CD14-positive monocyte (primary cell): ENCODE measurements at places on chromosomes 5 and 9.

- no peak for DNase-seq
These were observed 494.6 kb downstream of the GADD45G start for GRCh38 chr9:90099262-90099963.

DNA sequence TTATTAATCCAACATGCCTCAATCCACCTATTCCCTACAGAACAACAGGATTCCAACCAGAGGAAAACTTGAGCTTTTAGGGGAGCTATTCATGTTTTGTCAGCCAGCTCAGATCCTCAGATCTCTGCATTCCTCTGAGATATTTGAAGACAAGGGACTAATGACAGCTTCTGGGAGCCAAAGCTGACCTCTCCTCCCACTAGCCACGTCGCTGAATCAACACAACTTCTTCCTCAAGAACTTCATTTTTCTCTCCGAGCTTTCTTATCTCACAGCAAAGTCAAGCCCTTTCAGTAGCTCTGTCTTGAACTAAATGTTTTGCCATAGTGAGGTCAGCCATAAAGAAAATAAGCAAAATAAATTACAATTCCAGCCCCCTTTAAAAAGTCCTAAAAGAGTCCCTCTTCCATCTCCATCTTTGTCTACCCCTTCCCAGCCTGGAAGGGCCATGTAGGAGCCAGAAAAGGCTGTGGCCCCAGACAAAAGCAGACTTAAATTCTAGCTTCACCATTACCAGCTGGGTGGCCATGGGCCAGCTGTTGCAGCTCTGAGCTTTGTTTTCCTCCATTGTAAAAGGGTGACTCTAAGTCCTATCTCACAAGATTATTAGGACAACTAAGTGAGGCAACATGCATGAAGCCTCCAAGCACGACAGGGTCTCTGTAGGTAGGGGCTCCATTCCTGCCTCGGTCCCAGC, 65.0 kb downstream of the HSD17B3 start:
- no peak for DNase-seq

GRCh38 chr5:172445866-172446265, 8.5 kb downstream of the SH3PXD2B start:
- DNase-seq: no peak

GRCh38 chr9:131555841-131556673, 10.7 kb downstream of the PRRT1B start:
- no peak for DNase-seq

GRCh38 chr5:112709416-112709815, 28.3 kb upstream of the APC start:
- no peak for DNase-seq

DNA sequence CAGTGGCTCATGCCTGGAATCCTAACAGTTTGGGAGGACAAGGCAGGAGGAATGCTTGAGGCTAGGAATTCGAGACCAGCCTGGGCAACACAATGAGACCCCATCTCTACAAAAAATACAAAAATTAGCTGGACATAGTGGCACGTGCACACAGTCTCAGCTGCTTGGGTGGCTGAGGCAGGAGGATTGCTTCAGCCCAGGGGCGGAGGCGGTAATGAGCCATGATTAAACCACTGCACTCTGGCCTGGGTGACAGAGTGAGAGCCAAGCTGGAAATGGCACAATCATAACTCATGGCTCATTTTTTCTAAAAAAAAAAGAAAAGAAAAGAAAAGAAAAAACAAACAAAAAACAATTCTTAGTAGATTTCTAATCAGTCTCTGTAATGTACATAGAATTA, 446.2 kb downstream of the ELAVL2 start:
- DNase-seq: no peak

DNA sequence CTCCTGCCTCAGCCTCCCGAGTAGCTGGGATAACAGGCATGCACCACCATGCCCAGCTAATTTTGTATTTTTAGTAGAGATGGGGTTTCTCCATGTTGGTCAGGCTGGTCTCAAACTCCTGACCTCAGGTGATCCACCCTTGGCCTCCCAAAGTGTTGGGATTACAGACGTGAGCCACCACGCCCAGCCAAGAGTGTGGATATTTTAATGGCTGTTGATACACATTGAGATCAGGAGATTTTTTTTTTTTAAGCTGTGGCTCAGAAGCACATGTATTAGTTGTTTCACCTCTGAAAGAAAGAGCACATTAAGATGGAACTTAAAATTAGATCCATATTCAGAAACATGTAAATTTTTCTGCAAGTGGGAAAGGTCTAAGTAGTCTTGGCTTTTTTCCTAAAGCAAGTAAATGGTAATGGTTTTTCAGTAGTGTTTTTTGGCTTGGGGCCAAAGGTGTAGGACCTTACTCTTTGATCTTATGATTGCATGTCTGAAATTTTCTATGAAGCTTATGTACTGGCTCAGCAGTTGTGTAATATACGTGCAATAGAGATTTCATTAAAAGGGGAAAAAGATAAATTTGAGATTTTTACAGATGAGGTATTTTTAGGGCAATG, 9.9 kb downstream of the RBM27 start:
- no peak for DNase-seq

GRCh38 chr5:76451031-76451701, 48.1 kb downstream of the IQGAP2 start:
- peak; percentile 27 for DNase-seq

- DNase-seq: no peak
These were observed 176.6 kb upstream of the C9orf72 start for GRCh38 chr9:27749838-27750237.

DNA sequence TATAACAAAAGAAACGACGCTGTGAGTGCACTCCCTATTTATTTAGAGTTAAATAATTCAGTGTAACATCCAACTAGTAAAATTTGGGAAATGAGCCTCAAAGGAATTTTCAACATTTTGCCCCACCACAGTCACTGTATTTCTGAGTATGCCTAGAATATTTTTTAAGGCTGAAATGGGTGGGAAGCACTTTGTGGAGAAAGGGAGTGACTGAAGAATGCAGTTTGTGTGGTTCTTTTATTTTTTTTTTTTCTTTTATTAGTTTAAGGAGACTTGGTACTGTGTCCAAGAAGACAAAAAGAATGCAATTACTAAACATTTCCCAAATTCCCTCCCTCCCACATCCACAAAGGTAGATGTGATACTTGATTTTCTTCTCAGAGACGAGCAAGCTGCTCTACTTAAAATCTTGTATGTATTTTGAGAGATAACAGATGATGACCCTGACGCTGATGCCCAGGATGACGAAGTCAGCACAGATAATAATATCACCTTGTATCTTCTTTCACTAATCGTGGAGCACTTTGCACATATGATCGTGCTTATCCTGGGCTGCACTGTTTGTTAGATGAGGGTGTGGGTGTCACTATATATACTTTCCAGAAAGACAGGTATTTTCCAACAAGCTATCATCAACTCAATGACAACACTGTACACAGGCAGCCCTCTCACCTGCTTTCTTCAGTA, 586.3 kb downstream of the RAB3C start:
- no peak for DNase-seq

DNA sequence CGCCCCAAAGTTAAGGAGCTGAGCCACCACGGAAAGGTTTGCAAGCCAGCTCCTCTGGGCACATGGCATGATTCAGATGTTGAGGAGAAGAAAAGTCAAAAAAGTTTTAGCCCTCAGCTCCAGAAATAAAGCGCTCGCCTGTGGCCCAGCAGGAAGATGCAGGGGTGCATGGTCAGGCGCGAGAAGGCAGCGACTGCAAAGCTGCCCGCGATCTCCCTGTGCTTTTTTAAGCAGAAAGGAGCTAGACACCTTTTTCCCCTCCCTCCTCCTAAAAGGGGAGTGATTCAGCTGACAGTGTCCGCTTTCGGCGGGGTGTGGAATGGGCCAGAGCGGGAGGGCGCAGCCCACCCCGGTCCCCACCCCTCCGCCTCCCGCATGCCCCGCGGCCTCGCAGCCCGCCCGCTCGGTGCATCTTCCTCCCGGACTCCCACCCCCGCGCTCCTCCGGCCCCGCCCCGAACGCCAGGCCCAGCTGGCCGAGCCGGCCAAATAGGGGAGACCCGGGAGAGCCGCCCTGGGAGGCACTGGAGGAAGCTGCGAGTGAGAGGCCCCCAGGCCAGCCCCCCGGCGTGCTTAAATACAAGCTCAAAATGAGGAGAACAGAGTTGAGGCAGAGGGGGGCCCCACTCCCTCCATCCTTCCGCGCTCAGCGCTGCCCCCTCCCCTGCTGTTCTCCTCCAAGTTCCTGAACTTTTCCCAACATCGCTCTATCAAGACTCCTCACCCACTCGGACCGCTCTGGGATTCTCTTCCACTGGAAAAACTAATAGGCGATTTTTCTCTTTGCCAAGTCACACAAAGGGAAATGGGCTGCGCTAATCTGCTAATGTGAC, at the start of gene ADAMTS12:
Gene ADAMTS12, minus strand, starts transcription at position 203 of the 832 bp plus-strand sequence. Its CDS starts 134 bp downstream, at position 69.
- no peak for DNase-seq

- DNase-seq: no peak
These were observed 116.3 kb downstream of the RFX3 start for GRCh38 chr9:3409453-3409852.

GRCh38 chr5:132050661-132051552, 9.5 kb upstream of the IL3 start:
- no peak for DNase-seq

- no peak for DNase-seq
These were observed 86.6 kb upstream of the EQTN start for GRCh38 chr9:27383524-27383923.

GRCh38 chr5:97553604-97554452, 370.8 kb upstream of the RIOK2 start:
- no peak for DNase-seq

- DNase-seq: no peak
These were observed 323.0 kb upstream of the IRX4 start for GRCh38 chr5:2205596-2206226.

DNA sequence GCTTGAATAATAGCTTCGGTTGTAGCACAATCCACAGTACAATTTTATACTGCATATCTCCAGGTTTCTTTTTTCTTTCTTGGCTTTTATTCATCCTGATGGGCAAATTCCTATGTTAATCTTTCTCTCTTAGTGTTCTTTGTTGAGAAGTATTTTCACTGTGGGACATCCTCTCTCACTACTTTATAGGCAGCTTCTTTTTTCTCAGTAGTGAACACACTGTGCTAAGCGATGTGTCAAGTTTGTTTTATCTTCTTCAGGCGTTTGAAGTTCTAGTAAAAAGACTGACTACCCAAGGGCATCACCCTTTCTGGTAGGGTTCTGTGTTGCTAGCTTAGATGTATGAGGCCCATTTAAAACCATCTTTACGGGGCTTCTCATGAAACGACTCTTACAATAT, 182.1 kb downstream of the FAM170A start:
- DNase-seq: no peak

- DNase-seq: no peak
These were observed 243.6 kb downstream of the AP3B1 start for GRCh38 chr5:78050888-78051287.

- no peak for DNase-seq
These were observed 56.1 kb downstream of the HRH2 start for GRCh38 chr5:175713930-175714329.

- DNase-seq: no peak
These were observed 392.1 kb downstream of the ANXA1 start for GRCh38 chr9:73543727-73544126.

GRCh38 chr5:139667730-139668063, 19.5 kb downstream of the CXXC5 start:
- no peak for DNase-seq

GRCh38 chr9:115093520-115093919, 24.4 kb downstream of the TNC start:
- no peak for DNase-seq

DNA sequence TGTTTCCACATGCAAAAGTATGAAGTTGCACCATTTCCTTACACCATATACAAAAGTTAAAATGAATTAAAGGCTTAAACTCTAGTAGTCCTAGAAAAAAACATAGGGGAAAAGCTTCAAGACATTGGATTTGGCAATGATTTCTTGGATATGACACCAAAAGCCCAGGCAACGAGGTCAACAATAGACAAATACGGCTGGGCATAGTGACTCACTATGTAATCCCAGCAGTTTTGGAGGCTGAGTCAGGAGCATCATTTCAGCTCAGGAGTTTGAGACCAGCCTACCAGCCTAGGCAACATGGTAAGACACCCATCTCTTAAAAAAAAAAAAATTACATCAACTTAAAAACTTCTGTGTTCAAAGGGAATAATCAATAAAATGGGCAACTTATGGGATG, 30.9 kb upstream of the SREK1 start:
- no peak for DNase-seq

GRCh38 chr5:54570916-54571315, 53.4 kb downstream of the SNX18 start:
- no peak for DNase-seq

DNA sequence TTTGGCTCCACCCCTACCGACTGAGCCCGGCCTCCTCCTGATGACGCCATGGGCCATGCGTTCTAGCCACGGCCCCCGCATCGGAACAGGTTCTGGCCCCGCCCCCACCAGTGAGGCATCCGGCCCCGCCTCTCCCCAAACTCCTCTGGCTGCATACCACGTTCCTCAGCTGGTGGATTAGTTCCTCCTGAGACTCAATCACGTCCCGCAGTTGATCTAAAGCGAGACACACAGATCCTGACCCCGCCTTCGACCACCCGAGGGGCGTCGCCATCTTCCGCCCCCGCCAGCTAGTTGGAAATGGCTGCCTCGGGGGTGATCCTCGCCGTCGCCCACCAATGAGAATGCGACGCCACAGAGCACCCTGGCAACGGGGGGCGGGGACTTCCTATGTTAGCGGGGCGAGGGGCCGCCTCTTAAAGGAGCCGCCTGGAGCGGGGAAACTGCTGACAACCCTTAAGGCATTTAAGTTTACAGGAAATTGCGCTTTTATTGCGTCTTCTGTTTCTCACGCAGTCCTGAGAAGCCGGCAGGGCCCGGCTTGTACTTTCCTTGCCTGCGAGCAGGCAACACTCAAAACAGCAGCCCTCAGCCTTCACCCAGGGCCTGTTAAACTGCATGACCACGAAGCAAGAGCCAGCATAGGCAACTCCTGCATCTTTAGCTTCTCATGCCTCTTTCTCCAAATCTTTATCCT, at the start of gene SPATA24:
Gene SPATA24, minus strand, starts transcription at position 303 of the 697 bp plus-strand sequence. Its CDS starts 29 bp downstream, at position 274.
- DNase-seq: peak; percentile 94

- no peak for DNase-seq
These were observed 14.3 kb downstream of the IRF1 start for GRCh38 chr5:132475987-132476875.

DNA sequence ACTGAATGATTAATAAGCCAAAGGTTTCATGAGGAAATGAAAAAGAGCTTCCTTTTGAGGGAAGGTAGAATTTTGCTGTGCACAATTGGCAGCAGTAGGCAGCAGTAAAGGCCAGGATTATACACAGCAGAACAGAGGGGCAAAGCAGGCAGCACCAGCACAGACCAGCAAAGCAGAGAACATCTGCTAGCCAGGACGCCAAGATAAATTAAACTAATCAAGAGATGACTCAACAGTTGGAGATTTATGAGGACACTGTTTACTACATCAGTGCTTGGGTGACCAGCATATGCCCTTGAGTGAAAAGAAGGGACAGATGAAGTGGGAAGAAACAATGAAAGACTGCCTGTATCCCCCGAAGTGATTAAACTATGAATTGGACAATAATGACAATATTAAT, 871.4 kb upstream of the CDH10 start:
- DNase-seq: no peak

GRCh38 chr9:133269537-133270362, 5.3 kb downstream of the ABO start:
- no peak for DNase-seq

GRCh38 chr9:34365282-34365681, 11.4 kb downstream of the MYORG start:
- no peak for DNase-seq

GRCh38 chr9:90420768-90421513, 221.7 kb downstream of the DIRAS2 start:
- DNase-seq: no peak
